ELF-1 (cell line): ENCODE measurements at places on chromosomes 11 and 22.

GRCh38 chr11:57157624-57158023 lies 24.1 kb upstream of the LRRC55 start:
- no peak for DNase-seq

DNA sequence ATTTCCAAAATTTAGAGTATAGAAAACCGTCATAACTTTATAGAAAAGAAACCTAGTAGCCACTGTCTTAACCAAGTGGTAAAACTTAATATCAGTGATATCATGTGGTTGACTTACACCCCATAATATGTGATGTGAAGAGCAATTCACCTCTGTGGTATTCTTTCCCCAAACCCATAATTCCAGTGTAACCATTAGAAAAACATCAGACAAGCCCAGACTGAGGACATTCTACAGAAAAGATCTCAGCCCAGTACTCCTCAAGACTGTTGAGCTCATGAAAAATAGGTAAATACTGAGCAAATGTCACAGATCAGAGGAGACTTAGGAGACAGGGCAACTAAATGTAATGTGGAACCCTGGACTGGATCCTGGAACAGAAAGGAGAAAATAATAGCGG lies 134.6 kb downstream of the PGR start:
- no peak for DNase-seq

DNA sequence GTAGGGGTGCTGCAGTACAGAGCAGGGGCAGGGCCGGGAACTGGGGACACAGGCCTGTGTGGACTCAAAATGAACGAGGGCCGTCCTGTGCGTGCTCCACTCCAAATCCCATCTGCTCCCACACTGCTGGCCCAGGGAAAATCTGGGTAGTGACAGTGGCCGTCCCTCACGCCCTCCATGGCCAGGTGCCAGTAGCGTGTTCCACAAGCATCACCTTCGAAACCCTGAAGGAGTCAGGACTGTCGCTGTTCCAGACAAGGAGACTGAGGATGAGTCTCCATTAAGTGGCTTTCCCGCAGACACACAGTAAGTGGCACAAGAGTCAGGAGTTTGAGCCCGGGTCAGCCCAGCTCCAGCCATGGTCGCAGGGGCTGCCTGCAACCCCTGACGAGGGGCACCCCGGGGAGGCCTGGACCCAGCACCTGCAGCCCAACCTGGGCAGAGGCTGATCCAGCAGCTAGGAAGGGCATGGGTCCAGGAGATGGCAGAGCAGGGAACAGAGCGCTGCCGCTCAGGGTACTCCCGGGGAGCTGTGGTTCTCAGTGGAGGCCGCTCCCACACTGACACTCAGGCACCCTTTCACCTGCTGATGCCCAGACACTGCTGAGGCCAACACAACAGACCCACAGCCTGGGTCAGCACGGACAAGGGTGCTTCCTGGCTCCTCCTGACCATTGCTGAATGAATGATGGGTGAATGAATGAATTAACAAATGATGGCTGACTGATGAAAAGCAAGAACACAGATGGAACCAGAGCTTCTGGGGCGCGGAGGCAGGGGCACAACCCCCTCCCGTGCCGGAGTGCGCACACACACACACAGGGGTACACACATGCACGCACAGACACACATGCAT lies 35.3 kb downstream of the IGF2 start:
- DNase-seq, result no peak

DNA sequence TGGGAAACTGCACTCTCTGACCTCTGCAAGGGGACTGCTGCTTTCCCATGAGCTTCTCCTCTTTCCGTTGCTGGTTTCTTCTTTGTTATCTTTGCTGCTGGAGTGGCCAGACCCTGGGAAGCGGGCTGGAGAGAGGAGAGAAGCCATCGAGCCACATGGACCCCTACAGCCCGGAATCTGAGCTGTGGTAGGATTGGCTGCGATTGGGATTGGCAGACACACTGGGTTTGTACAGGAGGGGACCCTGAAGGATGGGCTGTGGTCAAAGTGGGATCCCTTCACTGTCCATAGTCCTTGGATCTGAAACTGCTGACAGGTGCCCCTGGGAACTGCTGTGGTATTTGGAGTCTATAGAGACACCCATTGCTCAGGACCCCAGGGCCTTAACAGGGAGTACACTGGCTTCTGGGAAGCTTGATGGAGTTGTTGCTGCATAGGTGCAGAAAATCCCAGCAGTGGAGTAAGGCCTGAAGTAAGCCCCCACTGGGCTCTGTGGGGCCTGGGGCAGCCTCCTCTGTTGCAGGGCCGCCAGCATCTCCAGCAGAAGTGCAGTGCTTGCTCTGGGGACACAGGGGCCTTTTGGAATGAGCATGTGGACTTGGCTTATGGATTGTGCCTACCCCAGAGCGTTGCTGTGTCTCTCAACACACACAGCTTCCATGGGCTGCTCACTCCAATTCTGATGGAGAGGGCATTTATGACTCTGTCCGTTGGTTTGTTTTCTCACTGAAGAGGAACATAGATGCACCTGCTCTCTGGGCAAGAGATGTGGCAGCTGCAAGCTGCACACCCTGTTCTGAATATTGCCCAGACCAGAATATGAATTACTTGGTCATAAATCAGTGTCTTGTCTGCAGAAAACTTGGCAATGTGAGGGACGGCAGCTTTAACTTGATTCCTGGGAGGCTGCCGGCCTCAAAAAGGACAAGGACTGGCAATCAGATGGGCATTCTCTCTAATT lies 32.0 kb downstream of the BCR start:
- no peak for DNase-seq

DNA sequence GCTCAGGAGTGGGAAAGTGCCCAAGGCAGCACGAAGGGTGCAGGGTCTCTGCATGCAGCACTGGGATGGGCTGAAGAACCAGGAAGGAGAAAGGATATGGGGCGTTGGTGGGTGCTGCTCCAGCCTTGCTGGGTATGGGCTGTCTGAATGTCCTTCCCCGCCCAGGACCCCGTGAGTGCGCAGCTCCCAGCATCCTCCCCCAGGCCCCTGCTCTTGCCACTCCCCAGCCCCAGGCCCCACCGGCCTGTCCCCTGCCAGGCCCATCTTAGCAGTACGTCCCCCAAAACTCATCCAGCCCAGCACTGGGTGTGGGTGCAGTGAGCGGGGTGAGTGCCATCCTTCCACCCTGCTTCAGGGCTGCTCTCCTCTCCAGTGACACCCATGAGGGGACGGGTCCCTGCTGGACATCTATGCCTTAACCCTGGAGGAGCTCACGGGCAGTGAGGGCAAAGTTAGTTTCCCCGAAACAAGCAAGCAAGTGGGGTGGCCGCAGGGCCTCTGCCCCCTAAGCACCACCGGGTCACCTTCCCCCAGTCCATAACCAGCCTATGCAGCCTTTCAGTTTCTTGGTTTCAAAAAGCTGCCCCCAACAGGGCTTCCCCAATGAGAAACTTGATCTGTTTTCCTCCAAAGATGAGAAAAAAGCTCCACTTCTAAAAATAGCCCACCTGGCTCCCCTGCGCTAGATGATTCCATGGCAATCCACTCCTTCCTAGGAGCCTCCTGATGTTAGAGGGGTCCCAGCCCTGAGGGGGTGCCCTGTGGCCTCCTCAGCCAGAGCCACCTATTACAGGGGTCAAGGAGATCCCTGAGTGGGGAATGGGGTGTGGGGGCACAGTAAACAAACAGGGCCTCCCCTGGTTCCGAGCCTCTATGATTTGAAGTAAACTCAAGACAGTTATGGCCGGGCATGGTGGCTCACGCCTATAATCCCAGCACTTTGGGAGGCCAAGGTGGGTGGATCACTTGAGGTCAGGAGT lies 103.8 kb downstream of the MORC2 start:
- no peak for DNase-seq

GRCh38 chr22:45998638-45999378 lies 21.8 kb upstream of the WNT7B start:
- no peak for DNase-seq
